GM19239 (cell line): ENCODE measurements at places on chromosomes 11 and 22.

DNA sequence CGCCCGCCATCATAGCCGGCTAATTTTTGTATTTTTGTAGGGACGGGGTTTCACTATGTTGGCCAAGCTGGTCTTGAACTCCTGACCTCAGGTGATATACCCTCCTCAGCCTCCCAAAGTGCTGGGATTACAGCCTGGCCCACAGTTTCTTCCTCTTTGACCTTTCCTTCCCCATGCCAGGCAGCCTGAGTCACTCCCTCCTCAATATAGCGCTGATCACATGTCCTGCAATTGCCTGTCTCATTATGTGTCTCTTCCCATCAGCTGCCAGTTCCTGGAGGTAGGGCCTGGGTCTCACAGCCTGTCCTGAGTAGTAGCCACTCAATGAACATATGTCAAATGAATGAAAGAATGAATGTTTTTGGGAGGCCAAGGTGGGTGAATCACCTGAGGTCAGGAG is 43.0 kb upstream of the CCDC134 start:
- no peak for DNase-seq

GRCh38 chr11:15555161-15555560 is 440.4 kb downstream of the INSC start:
- no peak for DNase-seq

DNA sequence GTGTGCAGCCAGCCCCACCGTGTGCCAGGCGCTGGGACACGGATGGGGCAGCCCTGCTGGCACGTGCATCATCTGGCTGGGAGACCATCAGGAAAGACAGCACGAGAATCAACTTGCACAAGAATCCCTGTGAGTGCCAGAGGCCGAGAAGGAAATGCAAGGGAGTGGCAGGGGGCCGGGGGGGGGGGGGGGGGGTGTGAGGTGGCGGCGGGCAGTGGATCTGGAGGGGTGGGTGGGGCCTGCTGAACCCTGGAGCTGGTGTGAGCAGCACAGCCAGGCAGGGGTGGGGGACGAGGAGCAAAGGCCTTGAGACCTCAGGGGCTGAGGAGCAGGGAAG is 14.0 kb upstream of the FLRT1 start:
- DNase-seq = no peak

- DNase-seq = no peak
Observed at GRCh38 chr11:11572386-11572785, 49.4 kb downstream of the GALNT18 start.

GRCh38 chr11:17774232-17775034 is 39.9 kb downstream of the KCNC1 start:
- DNase-seq = no peak

GRCh38 chr22:26428515-26429457 is at the start of gene ASPHD2:
Gene ASPHD2, plus strand, starts transcription at chr22:26429260. Its CDS starts 4,356 bp downstream, at chr22:26433616.
- DNase-seq = peak; percentile 87

GRCh38 chr22:40637183-40638150 is 948 bp upstream of the MRTFA start:
- DNase-seq = no peak

DNA sequence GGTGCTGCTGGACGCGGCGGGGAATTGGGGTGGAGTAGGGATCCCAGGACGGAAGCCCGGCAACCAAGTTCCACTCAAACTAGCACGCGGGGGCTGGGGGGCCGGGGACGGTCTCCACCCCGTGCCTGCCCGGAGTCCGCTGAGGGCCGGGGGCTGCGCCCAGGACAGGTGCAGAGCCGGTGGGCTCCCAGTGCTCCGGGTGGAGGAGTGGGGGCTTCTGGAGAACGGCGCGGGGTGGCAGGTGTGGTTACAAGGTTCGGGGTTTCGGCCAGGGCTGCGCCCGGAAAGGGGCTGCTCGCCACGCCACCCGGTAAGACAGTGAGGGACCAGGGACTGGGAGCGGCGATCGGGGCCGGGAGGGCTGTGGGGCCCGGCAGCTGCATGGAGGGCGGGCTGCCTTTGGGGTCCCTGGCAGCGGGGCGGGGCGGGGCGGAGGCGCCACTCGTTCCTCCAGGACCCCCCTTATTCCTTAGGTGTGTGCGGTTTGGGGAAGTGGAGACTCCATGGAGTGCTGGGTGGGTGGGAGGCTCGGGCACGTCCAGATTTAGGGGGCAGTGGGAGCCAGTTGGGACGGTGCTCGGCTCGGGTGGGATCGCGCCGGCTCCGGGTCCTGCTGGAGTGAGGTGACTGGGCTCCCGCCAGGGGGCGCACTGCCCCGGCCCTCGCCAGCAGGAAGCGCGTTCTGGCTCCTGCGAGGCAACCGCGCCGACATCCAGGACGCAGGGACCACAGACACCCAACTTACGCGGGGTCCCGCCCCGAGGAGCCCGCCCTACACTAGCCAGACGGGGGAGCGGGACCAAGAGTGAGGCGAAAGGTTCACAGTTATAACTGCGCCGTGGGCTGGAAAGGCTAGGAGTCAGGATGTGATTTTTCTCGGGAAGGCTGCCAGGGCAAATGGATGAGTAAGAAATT is 868 bp downstream of the TSPAN18 start:
- peak; percentile 98 for DNase-seq

- DNase-seq = no peak
Observed at GRCh38 chr22:29377979-29378378, 10.4 kb downstream of the AP1B1 start.

- no peak for DNase-seq
Observed at GRCh38 chr11:33479231-33479630, 221.4 kb downstream of the C11orf91 start.

GRCh38 chr11:101914341-101914737 is 471 bp upstream of the CEP126 start:
- peak; percentile 1 for DNase-seq

DNA sequence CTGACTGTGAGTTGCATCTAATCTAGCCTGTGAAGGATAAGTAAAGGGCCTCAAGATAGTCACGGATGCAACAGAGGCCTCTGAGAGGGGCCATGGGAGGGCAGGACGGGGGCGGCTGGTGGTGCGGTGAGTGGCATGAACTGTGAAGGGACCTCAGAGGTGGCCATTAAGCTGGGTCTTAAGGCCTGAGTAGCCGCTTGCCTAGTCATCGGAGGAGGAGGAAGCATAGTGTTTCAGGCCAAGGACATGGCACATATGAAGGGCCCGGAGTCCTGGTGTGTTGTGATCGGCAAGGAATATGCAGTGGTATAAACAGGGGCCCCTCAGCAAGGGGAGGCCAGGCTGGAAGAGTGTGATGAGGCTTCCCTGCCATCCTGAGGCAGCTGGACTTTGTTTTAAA is 51.8 kb downstream of the TRIOBP start:
- DNase-seq = no peak
